Right lobe of liver (tissue), 6 donors: ENCODE measurements at places on chromosomes 12 and 14. TPM values are rescaled to one million over a fixed set of nuclear protein-coding genes. Genes with fewer than 3 reads are reported as not detected.

GRCh38 chr14:50006141-50006540 lies 110.2 kb downstream of the VCPKMT start:
- no peak for DNase-seq

- no peak for DNase-seq
These were observed 135.5 kb downstream of the ANO2 start for GRCh38 chr12:5809586-5809985.

Gene HOXC11
- total RNA-seq: not detected

DNA sequence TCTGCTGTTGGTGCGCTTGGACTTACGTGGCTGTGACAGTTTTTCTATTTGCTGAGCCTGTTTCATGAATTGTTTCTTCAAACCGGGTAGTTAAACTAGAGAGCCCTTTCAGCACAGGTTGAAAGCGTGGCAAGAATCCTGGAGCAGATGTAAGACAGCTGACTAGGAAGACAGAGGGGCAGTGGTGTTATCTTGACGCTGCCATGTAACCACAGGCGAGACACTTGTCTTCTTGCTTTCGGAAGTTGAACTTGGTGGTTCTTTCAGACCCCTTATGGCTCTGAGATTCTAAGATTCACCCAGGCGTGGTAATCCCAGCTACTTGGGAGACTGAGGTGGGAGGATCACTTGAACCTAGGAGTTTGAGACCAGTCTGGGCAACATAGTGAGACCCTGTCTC lies 4.3 kb downstream of the EMP1 start:
- no peak for DNase-seq

- no peak for DNase-seq
These were observed 5.5 kb upstream of the RNASE10 start for GRCh38 chr14:20499881-20500280.

Gene HCAR1
- not detected for total RNA-seq

Gene NEUROD4
- total RNA-seq: not detected

GRCh38 chr12:115380546-115381120 lies 696.7 kb upstream of the TBX3 start:
- no peak for DNase-seq

Gene MAP3K9
- 2.0 TPM for total RNA-seq

DNA sequence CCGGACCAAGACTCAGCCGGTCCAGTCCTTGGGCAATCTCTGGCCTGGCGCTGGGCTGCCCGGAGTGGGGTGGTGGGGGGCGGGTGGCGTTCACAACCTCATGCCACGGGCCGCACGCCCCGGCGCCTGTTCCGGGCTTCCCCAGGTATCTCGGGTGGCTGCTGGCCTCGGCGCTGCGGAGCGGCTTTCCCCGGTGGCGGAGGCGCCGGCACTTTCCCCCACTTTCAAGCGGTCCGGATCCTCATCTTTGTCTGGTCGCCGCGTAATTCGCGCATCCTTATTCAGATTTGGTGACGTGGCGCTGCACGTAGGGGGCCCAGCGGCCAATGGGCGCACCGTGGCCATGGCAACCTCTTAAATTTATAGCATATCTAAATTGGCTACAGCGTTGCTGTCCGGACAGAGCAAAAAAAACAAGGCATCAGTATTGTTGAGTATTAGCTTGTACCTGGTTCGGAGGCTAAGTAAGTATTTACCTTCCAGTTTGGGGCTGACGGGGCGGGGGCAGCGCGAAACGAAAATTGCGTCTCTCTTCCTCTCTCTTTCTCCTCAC lies at the start of gene LHX5:
LHX5 (minus strand) TSS at position 253 of the 553 bp plus-strand sequence. CDS start 373 bp downstream, outside the sequence.
- no peak for DNase-seq
